Stimulated activated CD4-positive, alpha-beta T cell treated with anti-CD3 and anti-CD28 coated beads, Interleukin-12 subunit alpha, Interleukin-12 subunit beta, amount 100 ng/mL, for 48 hours (primary cell): ENCODE measurements at places on chromosomes 5 and 9.

- no peak for DNase-seq
These were observed 2.2 kb downstream of the RACK1 start for GRCh38 chr5:181241393-181241975.

DNA sequence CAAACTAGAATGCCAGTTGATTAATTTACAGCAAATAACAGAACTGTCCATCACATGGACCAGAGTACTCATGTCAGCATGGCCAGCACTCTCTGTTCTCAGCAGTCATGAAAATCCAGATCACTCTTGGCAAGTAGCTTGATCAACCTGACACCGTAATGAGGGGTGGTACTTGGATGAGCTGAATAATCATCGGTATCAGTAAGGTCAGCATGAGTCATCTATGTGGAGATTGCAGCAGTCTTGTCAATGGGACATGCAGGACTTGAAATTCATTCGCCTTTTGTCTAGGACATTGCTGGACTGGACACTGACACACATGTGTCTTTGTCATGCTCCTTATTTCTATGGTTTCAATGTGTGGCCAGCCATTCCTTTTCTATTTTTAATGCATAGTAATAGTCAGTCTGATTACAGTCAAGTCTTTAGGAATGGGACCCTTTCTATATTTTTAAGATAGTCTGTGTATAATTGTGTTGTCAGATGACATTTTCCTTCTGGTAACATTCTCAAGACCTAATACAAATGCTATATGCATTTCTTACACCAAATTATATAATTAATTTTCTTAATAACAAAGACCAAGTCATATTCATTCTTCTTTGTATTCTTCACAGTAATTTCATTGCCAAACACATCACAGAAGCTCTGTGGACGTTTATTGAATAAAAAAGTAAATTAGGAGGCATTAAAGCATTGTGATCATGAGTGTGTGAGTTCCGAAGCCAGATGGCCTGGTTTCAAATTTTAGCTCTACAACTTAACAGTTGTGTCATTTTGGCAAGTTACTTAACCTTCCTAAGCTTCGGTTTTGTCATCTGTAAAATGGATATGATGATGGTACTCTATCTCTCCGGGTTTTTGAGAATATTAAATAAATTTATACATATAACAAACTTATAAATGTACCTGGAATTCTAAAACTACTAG lies 57.4 kb downstream of the ADAMTSL1 start:
- no peak for DNase-seq

- no peak for DNase-seq
These were observed 1.4 kb downstream of the GALNT12 start for GRCh38 chr9:98808875-98809274.

- DNase-seq: no peak
These were observed 2.4 kb downstream of the BICD2 start for GRCh38 chr9:92762196-92762595.

DNA sequence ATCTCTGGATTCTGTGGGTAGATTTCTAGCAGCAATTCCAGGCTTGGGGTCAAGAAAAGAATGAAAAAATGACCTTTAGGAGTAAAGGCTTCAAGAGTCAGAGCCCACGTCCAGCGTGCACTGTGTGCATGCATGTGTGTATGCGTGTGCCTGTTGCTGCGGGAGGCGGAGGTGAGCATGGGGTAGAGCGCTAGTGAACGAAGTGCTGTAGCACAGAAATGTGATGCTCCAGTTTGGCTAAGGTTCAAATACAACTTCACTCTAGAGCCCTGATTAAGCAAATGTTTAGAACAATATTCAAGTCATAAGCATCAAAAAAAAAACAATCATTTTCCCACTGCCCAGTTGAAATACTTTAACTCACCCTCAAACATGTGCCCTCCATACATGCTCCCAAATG lies 403.9 kb downstream of the ZNF608 start:
- no peak for DNase-seq

DNA sequence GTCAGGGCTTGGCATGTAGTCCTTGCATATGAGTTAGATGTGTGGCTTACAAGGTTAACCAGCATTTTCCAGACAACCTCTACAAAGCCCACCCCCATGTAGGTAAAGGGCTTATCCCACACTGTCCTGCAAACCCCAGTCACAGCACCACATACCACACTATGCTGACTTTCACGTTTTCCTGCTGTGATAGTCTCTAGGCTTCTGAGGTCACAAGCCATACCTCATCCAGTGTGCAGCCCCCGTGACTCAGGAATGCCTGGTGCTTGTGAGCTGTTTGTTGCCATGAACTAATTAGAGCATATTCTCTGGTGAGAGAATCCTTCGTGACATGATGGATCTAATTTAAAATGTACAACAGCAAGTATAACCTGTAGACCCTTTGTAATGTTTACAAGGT lies 50.8 kb downstream of the ERAP1 start:
- DNase-seq: no peak

DNA sequence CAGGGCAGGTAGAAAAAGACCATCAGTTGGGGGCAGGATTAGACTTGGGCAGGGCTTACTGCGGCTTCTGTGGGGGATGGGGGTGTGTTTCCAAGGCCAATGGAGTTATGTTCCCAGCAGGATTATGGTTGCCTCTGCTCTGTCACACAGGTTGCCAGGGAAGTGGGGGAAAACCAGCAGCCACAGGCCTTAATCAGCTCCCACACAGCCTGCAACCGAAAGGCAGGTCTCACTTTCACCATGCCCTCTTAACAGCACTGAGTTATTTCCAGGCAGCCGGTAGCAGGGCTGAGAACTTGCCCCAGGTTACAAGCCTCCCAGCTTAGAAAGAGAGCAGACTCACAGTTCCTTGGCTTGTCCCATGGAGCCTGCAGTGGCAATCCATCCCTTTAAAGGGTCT lies 205.5 kb downstream of the FGF10 start:
- DNase-seq: no peak

DNA sequence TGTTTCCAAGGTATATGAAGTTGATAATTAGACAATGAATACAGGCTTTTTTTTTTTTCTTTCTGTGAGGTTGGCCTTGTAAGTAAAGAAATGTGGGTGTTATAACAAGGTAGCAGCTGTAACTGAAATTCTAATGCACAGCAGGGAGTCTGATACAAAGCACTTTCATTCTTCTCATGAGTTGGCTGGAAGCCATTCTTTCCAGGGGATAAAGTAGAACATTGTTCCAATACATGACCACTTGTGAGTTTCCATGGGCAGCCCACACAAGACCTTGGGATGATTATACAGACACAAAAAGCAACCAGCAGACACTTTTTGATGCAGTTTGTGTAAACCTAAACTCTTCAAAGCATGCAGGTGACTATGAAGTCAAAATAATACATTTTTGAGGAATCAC lies 1785.9 kb upstream of the WWC1 start:
- DNase-seq: no peak

- no peak for DNase-seq
These were observed 46.0 kb upstream of the FREM1 start for GRCh38 chr9:14956208-14956607.

DNA sequence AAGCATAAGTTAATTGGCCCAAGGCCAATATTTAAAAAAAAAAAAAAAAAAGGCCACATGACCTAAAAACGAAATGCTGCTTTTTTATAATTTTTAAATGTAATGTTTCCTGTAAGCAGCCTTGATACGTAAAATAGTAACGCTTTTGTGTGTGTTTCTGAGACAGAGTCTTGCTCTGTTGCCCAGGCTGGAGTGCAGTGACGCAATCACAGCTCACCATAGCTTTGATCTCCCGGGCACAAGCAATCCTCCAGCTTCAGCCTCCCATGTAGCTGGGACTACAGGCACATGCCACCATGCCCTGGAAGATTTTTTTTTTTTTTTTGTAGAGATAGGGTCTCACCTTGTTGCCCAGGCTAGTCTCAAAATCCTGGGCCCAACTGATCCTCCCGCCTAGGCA lies 179.9 kb downstream of the EDIL3 start:
- DNase-seq: no peak

DNA sequence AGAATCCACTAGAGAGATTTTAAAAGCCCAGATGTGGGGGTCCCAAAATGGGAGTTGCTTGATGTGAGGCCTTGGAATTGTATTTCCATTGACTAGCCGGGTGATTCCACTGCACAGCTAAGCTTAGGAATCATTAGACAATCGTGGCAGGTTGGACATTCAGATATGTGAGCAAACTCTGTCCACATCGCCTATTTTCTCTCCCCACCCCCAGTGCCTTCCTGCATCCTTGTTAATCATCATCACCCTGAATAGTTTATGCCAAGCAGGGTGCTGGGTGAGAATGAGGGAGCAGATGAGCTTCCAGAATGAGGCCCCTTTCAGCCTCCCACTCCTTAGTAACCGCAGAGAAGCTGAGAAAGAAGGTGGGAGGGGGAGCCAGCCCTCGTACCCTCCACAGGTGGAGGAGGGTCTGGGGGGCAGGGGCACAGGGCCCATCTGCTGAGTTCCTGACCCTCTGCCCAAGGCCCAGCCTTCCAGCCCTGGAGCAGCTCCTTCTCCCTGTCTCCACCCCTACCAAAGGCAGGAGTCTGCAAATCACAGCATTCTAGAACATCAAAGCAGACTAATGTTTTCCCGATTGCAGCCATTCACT lies 7.7 kb upstream of the TCOF1 start:
- no peak for DNase-seq

DNA sequence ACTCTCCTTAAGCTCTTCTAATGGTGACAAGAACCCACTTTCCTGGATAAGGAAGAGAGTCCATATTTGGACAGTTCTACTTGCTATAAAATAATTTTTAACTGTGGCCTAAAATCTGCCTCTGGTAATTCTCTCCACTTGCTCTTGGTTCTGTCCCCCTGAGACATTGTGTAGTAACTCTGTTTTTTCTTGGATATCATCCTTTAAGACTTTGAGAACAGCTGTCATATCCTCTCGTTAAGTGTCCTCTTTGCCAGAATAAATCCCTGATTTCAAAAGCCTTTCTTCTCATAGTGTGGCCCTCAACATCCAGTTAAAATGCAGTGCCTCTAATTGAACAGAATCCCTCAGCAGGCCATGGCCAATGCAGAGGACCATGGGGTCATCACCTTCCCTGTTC lies 101.5 kb downstream of the ARHGEF28 start:
- no peak for DNase-seq

- no peak for DNase-seq
These were observed 14.8 kb downstream of the ODF2 start for GRCh38 chr9:128470560-128470959.

- no peak for DNase-seq
These were observed 236.2 kb downstream of the NNT start for GRCh38 chr5:43839218-43839617.

DNA sequence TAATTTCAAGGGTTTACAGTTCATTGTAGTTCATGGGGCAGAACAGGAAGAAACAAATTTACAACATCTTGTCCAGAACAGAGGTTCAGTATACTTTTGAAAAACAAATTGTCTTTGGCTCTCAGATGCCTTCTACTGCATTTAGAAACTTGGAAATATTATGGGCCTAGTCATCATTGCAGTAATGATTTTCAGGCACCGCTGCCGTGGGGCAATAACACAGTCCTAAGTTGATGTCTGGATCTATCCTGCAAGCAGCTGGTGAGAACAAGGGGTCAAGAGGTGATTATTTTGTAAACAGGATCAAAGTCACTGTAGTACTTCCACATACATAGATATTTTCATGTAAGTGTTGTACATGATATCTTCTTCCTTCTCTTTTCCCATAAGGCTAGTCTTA lies 82.5 kb upstream of the CAST start:
- no peak for DNase-seq

GRCh38 chr5:26805076-26805475 lies 233.3 kb downstream of the CDH9 start:
- no peak for DNase-seq
